ENCODE measurements at places on chromosomes 6 and 20.

- DNase-seq: no peak
These were observed 114.5 kb downstream of the SLC22A3 start for GRCh38 chr6:160462551-160463109.

DNA sequence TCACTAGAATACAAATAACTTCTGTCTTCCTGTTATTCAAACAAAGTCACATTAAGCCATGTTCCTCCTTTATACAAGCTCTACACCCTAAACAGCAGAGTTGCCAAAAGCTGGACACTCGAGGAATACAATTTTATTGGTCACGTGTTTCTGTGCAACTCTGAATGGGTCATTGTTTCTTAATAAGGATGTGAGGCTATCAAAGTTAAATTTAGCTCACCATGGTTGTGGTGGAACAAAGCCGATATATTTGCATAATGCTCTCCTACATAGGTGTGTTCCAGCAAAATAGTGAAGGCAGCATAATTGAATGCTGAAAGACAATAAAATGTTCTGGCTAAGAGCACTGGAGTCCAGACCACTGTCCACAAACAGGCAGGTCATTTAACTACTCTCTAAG, 36.9 kb upstream of the CD2AP start:
- no peak for DNase-seq

DNA sequence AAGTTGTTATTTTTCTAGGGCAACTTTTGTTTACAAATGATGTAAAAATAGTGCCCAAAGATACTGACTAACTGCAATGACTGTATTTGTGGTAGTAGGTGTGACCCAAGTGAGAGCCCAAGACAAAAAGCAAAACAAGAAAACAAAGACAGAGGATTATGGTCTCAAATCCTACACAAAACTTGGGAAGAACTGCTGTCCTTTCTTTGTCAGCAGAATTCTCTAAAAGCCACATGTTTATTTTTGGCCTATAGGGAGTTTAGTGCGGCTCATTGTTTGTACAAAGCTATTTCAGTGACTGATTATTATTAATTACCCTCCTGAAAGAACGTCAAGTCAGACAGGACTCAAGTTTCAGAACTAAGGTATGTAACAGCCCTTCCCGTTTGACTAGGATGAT, 509.2 kb upstream of the SLC35B3 start:
- no peak for DNase-seq

DNA sequence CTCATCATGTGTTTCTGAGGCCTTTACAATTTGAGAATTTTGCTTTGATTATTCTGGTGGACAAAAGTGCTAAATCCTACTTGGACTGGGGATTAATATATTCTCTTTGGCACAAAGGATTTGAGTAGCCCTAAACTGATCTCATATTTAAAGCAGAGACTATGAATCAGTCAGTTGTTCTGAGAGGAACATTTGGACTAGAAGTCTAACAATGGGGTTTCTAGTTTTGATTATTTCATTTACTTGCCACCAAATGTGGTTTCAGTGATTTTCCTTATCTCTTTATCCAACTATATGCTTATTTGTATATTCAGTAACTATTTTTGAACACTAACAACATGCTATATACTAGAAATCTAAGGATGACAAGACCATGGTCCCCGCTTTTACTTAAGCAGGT, 81.4 kb downstream of the PDE10A start:
- DNase-seq: no peak

DNA sequence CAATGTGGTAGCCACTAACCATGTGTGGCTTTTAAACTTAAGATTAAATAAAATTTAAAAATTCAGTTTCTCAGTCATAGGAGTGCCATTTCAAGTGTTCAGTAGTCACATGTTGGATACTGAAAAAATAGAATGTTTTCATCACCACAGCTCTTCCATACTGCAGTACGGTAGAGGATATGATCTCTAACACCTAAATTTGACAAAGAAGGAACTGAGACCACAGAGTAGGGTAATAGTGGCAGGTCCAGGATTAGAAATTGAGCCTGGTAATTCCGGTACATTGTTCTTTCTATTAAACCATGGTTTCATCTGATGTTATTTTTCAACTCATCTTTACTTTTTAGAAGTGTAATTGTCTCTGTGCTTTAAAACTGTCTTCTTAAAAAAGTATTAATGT, 104.0 kb downstream of the CD2AP start:
- DNase-seq: no peak

DNA sequence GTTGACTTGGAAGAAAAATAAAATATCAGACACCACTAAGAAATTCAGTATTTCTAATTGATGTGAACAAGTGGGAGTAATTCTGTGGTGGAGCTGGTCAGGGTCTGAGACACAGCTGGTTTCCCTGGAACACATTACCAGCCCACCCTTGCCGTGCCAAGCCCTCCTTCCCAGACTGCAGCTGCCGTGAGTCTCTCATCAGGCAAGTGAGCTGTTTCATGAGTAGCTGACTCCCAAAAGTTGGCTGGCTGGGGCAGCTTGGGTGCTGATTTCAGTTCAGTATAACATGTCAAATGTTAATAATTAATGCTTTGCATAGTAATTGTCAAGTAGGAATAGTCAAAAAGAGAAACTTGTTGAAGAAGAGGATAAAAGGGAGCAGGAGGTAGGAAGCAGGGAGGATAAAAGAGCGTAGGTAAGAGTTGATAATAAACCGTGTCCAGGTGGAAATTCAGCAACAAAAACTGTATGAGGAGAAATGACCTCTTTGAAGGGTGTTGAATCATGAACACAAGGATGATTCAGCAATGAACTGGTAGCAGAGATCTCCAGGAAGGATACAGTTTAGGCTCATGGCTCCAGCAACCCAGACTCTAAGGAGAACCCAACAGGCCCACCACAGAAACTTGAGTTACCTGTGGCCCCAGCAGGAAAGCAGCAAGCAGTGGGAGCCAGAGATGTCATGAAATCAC, 110.9 kb upstream of the SSTR4 start:
- DNase-seq: no peak

- no peak for DNase-seq
These were observed 6.4 kb upstream of the MAS1L start for GRCh38 chr6:29494131-29494530.

- DNase-seq: peak; percentile 74
These were observed 18.9 kb downstream of the PCNA start for GRCh38 chr20:5100684-5101347.

GRCh38 chr6:164178679-164179332, 764.3 kb downstream of the QKI start:
- no peak for DNase-seq

GRCh38 chr6:16777794-16778193, 16.5 kb upstream of the ATXN1 start:
- DNase-seq: no peak

GRCh38 chr6:5401845-5402738, 140.8 kb downstream of the FARS2 start:
- no peak for DNase-seq
